GM13977 (cell line): ENCODE measurements at places on chromosomes 6 and 20.
A peak's percentile ranks its signal among the peaks of the same experiment; 100 is the strongest.

GRCh38 chr6:25706314-25707014, 48.1 kb upstream of the SLC17A4 start:
- no peak for DNase-seq

DNA sequence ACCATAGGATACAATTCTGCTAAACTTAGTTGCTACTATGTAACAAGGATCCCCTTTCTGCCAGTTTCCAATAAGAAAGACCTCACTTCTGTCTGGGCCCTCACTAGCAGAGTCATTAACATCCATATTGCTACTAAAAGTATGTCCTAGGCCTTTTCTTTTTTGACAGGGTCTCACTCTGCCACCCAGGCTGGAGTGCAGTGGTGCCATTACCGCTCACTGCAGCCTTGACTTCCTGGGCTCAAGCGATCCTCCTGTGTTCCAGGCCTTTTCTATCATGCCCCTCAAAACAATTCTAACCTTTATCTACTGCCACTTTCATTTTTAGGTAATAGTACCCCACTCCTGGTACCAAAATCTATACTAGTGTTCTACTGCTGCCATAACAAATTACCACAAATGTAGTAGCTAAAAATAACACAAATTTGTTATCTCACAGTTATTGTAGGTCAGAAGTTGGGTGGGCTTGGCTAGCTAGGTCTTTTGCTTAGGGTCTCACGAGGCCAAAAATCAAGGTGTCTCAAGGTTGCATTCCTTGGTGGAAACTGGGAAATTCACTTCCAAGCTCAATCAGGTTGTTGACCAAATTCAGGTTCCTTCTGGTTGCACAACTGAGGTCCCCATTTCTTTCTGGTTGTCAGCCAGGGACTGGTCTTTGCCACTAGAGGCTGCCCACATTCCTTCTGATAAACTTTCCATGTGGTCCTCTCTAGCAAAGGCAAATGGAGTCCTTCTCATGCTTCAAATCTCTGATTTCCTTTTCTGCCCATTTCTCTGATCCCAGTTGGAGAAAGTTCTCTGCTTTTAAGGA, 3.0 kb downstream of the CSNK2A1 start:
- no peak for DNase-seq

DNA sequence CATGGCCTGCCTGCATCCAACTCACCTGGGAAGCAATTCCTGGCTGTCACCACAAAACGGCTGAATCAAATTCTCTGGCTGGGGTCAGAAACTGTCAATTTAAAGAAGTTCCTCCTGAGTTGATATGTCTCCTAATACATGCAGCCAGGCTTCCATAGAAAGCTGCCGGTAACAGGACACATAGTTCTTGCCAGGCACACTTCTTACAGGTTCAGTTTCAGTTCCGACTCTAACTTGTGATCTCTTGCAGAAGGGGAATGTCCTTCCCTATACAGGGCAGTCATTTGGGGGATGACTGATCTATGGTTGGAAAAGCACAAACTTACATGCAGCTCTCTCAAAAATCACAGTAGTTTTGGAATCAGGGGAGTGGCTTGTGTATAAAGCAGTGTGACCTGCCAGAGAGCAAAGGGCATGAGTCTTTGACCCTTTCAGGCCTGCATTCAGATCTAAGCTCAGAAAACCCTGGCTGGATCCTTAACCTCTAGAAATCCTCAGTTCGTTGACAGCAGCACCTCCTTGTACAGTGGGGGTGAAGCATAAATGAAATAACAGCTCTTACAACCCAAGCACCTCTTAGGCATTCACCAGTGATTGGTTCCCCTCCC, 195.6 kb downstream of the SCP2D1 start:
- no peak for DNase-seq

GRCh38 chr6:138204792-138205384, 13.4 kb downstream of the PBOV1 start:
- no peak for DNase-seq

GRCh38 chr6:147693181-147693580, 184.7 kb downstream of the SAMD5 start:
- DNase-seq: no peak

GRCh38 chr6:162179196-162179951, 548.2 kb downstream of the PRKN start:
- DNase-seq: no peak

DNA sequence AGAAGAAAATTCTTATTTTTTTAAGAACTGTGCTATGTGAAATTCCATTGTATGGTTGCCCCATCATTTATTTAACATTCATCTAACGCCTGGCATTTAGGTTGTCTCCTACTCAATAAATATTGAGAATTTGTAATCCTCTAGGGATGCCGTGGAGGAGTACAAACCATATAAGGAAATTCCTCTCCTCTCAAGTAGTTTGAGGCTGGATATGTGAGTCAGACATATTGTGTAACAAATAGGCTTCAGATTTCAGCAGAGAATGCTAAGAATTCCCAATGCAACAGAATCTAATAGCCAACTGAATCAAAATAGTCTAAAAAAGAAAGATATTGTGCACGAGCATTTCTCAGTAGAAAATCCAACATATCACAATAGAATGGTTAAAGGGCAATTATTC, 174.7 kb downstream of the OTOR start:
- no peak for DNase-seq

GRCh38 chr6:166692723-166693302, 65.8 kb upstream of the RPS6KA2 start:
- no peak for DNase-seq

GRCh38 chr6:168024951-168025510, 27.6 kb downstream of the KIF25 start:
- DNase-seq: no peak

DNA sequence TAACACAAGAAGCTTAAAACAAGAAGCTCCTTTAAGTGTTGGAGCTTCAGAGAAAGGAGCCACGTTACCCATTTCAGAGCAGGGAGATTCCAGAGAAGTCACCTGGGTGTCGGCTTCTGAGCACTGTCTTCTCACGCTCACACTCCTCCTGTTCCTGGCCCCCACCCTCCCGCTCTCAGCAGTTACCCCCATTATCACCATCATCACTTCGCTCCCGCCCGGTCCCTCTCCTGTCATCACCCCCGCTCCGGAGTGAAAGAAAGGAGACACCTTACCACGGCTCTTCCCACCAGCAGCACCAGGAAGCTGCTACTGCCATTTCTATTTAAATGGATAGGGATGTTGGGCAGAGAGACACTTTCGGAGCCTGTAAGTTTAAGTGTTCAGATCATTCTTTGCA, 123.9 kb downstream of the GMPR start:
- DNase-seq: no peak

DNA sequence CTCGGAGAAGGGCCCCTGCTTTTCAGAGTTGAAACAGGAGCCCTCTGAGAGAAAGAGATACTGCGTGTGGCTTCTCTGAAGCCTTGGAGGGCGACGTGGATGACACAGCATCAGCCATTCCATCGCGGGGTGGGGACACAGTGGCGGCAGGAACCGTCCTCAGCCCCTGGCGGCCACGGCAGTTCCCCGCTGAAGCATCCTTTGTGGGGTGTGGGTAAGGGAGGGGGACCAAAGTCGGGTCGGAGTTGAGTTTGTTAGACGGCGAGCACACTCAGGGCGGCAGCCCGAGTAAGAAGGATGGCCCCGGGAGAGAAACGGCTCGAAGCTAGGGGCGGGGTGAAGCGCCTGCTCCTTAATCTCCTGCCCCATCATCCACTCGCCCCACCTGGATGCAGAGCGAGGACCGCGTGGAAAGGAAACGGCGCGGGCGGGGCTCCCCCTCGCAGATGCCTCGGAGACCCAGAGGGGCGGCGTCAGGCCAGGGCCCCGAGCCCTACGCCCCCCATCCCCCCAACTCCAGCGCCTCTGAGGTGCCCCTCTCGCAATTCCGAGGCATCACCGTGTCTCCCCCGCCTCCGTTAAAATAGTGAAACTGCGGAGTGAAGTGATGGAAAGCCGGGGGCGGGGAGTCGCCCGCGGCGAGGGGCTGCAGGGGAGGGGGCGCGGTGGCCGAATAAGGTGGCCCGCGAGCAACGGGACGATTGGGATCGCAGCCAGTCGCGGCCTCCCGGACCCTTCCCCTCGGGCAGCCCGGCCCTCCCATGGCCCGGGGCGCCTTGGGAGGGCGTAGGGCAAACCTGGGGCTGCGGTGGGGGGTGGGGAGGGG, 796 bp upstream of the RREB1 start:
- DNase-seq: peak; percentile 75

GRCh38 chr6:148854096-148854495, 107.3 kb downstream of the UST start:
- DNase-seq: no peak

GRCh38 chr6:7402716-7403115, 13.1 kb downstream of the RIOK1 start:
- no peak for DNase-seq

DNA sequence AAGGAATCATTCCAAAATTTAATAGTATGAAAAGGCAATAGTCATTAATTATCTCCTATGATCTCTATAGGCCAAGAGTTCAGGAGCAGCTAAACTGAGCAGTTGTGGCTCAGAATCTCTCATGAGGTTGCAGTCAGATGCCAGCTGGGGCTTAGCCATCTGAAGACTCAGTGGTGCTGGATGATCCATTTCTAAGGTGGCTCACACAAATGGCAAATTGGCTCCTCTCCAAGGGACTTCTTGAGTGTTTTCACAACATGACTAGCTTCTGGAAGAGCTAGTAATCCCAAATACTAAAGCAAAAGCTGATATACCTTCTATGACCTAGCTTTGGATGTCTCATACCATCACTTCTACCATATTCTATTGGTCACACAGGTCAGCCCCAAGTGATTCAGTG, 104.2 kb downstream of the HAO1 start:
- DNase-seq: no peak

GRCh38 chr20:21710341-21710740, 4.9 kb downstream of the PAX1 start:
- no peak for DNase-seq

- DNase-seq: no peak
Measured at GRCh38 chr20:15814911-15815310, 758.3 kb downstream of the KIF16B start.

DNA sequence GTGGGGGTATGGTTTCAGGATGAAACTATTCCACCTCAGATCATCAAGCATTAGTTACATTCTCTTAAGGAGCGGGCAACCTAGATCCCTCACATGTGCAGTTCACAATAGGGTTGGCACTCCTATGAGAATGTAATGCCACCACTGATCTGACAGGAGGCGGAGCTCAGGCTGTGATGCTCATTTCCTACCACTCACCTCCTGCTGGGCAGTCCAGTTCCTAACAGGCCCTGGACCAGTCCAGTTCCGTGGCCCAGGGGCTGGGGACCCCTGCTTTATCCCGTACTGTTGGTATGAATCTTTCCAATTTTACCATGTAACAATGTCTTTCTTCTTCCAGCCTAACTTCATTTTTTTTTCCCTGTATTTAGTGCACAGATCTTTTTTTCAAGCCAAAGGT, 94.9 kb downstream of the OGFRL1 start:
- DNase-seq: no peak

DNA sequence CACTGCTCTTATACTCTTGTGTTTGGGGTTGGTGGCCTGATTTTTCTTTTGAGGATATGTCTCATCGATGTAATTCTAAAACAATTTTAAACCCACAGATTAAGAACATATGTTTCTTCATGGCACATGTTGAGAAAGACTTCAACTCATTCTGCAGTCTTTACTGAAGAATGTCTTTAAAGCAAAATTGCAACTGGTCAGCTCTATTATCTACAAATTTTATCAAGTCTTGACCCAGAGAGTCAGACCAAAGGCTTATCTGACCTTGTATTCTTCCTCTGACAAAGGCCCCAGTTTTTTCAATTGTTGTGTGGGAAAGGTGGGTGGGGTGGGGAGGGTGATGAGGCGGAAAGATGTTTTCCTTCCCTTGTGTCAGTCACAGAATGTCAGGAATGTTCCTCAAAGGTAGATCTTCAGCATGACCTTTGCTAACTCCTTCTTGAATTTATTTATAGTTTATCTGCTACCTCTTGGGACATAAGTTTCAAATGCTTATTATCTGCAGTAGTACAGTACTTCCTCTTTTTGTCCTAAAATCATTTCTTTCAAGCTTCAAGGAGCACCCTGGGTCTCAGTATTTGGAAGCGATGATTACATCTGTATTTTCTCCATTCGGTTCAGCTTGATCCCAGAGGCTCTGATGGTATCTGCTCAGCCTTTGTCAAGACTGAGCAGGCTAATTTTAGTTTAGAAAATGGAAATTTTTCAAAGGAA, 63.2 kb upstream of the TIAM2 start:
- DNase-seq: no peak

DNA sequence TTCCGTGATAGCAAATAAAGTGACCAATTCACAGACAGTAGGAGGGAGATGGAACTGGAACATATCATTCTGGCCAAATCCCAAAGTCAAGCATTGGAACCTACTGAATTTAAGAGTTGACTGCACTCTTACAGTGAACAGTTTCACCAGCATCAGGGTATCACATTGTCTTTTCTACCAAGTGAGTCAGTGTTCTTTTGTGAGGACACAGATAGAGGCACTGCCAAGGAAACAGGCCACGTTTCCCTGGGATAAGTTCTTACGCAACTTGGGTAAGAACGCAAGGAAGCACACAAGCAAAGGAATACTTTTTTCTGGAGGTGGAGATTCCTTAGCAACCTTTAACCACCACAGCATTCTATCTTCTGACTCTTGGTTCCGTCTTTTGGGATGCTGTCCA, 28.6 kb upstream of the ENPP5 start:
- no peak for DNase-seq

- no peak for DNase-seq
Measured at GRCh38 chr6:27025351-27025750, 222.2 kb upstream of the PRSS16 start.

GRCh38 chr20:60463798-60464197, 505.6 kb downstream of the CDH26 start:
- DNase-seq: no peak

DNA sequence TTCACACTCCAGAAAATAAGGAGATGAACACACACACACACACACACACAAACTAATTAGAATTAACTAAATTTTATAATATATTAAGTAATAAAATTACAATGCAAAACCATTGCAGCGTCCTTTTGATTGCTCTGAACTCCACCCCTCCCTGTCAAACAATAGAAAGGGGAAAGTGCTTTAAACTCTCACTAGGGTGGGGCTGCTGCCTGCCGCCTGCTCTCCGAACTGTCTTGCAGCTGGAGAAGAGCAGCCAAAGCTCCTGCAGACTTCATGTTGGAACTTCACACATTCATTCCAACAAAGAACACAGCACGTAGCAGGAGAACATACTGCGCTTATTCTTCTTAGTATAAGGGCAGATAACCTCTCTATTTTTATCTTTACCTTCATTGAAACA, 83.2 kb downstream of the GCLC start:
- peak; percentile 25 for DNase-seq

DNA sequence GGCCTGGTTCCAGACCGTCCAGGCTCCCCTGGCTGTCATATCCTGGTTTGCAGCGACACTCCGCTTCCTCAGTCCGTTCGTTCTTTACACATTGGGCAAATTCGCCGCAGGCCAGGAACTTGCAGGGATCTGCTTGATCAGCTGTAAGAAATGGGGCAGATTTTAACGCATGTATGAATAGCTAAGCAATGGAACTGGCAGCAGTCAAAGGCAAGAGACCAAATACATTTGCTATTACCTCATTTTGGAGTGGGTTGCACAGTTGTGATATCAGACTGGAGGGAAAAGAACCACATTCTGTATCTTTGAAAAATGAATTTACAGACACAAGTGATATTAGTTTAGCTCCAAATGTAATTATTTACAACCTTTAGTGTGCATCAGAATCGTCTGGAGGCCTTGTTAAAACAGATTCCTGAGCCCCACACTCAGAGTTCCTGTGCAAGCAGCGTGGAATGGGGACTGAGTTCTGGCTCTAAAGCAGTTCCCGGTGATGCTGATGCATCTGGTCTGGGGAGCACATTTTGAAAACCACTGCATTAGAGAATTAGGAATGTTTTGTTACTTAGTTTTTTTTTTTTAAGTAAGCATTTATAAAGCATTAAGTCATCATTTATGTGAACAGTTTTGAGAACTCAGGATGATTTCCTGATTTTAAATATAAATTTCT, 141.3 kb downstream of the IMPG1 start:
- DNase-seq: no peak
